Activated CD4-positive, alpha-beta memory T cell treated with anti-CD3 and anti-CD28 coated beads, Interleukin-2, amount 10 ng/mL, durations not matched to agents 7 days and 5 days (primary cell): ENCODE measurements at places on chromosomes 7 and 10. TPM values are rescaled to one million over a fixed set of nuclear protein-coding genes. Genes with fewer than 3 reads are reported as not detected.

Gene VPS41
- total RNA-seq: 52.8 TPM

Gene LRRD1
- not detected for total RNA-seq

Gene ZNF804B
- not detected for total RNA-seq

Gene SEMA3A
- total RNA-seq: 0.30 TPM

Gene PLEKHS1
- 0.08 TPM for total RNA-seq

Gene GBX1
- not detected for total RNA-seq

Gene ABCB1
- 9.8 TPM for total RNA-seq

Gene CPA4
- total RNA-seq: not detected

Gene MINDY3
- 22.9 TPM for total RNA-seq

GRCh38 chr7:48041653-48041970, 6.3 kb downstream of the C7orf57 start:
- H3K4me3 ChIP-seq: no peak overlapping the region
- H3K27ac ChIP-seq: no peak overlapping the region
- peaks cover 28% of the 10 kb centered on the region for H3K4me1 ChIP-seq
- H3K27me3 ChIP-seq: peaks cover 22% of the 10 kb centered on the region

DNA sequence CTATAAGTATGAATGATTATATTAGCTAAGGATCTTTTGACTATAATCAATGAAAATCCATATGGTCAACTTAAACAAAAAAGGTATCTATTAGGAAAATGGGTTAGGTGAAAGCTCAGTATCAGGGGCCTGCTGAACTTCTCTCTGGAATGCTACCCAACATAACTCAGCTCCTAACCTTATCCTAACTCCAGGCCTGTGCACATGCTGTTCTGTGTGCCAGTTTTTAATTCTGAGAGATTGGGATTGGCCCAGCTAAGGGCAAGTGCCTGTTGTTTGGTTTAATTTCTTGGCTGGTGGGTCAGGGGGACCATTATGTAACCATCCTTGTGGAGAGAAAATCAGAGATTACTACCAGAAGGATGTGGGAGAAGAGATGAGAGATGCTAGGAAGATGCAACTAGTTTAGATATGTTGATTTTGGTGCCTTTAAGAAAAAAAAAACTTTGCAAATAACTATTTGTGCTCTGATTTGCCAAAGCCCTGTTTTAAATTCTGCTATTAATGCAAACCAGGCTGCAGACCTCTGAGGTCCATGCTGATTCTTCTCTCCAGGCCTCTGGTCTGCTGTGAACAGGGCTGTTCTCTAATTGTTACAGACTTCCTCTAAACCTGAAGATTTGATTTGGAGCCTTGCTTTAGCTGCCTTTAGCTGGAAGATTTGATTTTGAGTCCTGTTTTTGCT, 23.9 kb upstream of the HDAC9 start:
- DNase-seq: no peak
- H3K27ac ChIP-seq: no peak overlapping the region
- no peaks in the 10 kb centered on the region for H3K4me1 ChIP-seq
- no peak overlapping the region for H3K4me3 ChIP-seq
- no peaks in the 10 kb centered on the region for H3K27me3 ChIP-seq

- no peak overlapping the region for H3K27ac ChIP-seq
- H3K36me3 ChIP-seq: no peaks in the 10 kb centered on the region
- no peaks in the 10 kb centered on the region for H3K4me1 ChIP-seq
- H3K27me3 ChIP-seq: no peaks in the 10 kb centered on the region
Measured at GRCh38 chr7:4500812-4501211, 181.3 kb upstream of the FOXK1 start.

DNA sequence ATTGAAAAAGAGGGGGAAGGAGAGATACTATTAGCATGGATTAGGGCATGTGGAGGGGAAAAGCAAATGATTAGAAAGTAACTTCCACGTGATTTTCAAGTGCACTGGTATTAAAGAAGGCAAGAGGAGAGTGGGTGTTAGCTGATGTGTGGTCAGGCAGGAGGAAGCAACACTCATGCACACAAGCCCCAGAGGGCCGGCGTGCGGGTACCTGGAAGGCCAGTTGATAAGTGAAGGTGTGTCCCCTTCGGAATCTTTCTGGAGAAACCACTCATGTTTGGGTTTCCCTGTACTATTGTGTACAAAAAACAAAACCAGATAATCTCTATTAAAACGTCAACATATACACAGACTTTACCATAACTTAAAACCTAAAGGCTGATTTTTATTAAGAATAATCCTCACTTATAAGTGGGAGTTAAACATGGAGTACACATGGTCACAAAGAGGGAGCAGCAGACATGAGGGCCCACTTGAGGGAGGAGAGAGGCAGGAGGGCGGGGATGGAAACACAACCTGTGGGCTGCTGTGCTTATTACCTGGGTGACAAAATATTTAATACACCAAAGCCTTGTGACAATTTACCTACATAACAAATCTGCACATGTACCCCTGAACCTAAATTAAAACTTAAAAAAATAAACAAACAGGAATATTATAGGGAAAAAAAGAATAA, 98.9 kb downstream of the SVIL start:
- no peaks in the 10 kb centered on the region for H3K36me3 ChIP-seq
- no peaks in the 10 kb centered on the region for H3K27me3 ChIP-seq
- H3K4me3 ChIP-seq: no peak overlapping the region

GRCh38 chr10:113895018-113895417, 40.6 kb downstream of the NHLRC2 start:
- H3K4me1 ChIP-seq: no peaks in the 10 kb centered on the region
- no peak overlapping the region for H3K4me3 ChIP-seq
- no peaks in the 10 kb centered on the region for H3K27me3 ChIP-seq
- H3K27ac ChIP-seq: no peak overlapping the region
- no peak for DNase-seq

GRCh38 chr7:72754312-72754711, 73.7 kb downstream of the TYW1B start:
- H3K36me3 ChIP-seq: peaks cover 20% of the 10 kb centered on the region
- no peak overlapping the region for H3K4me3 ChIP-seq
- no peak for DNase-seq
- no peaks in the 10 kb centered on the region for H3K4me1 ChIP-seq
- H3K27ac ChIP-seq: no peak overlapping the region
- no peaks in the 10 kb centered on the region for H3K27me3 ChIP-seq

GRCh38 chr7:47565640-47566250, 16.2 kb downstream of the TNS3 start:
- no peak overlapping the region for H3K4me3 ChIP-seq
- H3K4me1 ChIP-seq: no peaks in the 10 kb centered on the region
- no peak for DNase-seq
- no peak overlapping the region for H3K27ac ChIP-seq
- H3K27me3 ChIP-seq: peaks cover under 1% of the 10 kb centered on the region

GRCh38 chr10:15744217-15744865, 24.6 kb upstream of the ITGA8 start:
- H3K4me3 ChIP-seq: no peak overlapping the region
- peak; percentile 43 for DNase-seq
- H3K36me3 ChIP-seq: no peaks in the 10 kb centered on the region
- peaks cover 17% of the 10 kb centered on the region for H3K27me3 ChIP-seq

DNA sequence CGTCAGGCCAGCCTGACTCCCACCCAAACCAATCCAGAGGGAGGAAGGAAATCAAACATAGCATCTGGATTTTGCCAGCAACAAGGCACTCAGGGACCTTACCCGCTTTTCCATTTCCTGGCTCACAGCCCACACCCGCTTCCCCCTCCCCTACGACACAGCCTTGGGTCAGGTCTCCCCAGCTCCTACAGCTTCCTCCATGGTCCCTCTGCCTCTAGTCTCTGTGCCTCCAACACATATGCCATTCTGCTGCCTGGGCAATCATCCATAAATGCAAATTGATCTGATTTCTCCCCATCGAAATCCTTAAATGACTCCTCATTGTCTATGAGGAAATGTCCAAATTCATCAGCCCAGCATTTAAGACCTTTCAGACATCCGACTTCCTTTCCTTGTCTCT, 53.2 kb upstream of the CUX1 start:
- DNase-seq: no peak
- H3K27me3 ChIP-seq: no peaks in the 10 kb centered on the region
- no peak overlapping the region for H3K27ac ChIP-seq
- H3K4me1 ChIP-seq: no peaks in the 10 kb centered on the region
- H3K4me3 ChIP-seq: no peak overlapping the region

GRCh38 chr10:47440207-47440606, 43.7 kb downstream of the ANXA8 start:
- peaks cover 37% of the 10 kb centered on the region for H3K27me3 ChIP-seq

DNA sequence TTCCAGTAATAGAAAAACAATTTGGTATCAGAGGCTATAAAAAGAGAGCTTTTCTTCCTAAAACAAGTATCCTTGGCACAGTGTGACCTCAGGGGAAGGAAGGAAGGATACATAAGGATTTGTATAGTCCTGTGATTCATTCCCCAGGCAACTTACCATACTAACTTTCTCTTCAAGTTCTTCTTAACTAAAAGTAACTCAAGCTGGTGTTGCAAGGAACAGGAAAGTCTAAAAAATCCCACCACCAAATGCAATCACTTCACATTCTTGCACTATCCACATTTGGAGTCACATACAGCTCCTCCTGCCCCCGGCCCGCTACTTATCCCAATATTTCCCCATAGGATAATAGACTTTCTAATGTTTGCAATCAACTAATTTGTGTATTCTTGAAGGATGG, 84.8 kb downstream of the PRKAG2 start:
- no peak for DNase-seq
- no peak overlapping the region for H3K27ac ChIP-seq
- H3K4me3 ChIP-seq: no peak overlapping the region
- H3K27me3 ChIP-seq: no peaks in the 10 kb centered on the region
- H3K4me1 ChIP-seq: peaks cover 19% of the 10 kb centered on the region
- H3K36me3 ChIP-seq: no peaks in the 10 kb centered on the region

GRCh38 chr7:19508821-19509220, 200.0 kb downstream of the POLR1F start:
- DNase-seq: no peak
- H3K27me3 ChIP-seq: no peaks in the 10 kb centered on the region
- no peaks in the 10 kb centered on the region for H3K4me1 ChIP-seq

GRCh38 chr7:68434857-68435256, 1163.4 kb upstream of the AUTS2 start:
- no peaks in the 10 kb centered on the region for H3K4me1 ChIP-seq
- H3K27me3 ChIP-seq: no peaks in the 10 kb centered on the region
- H3K4me3 ChIP-seq: no peak overlapping the region
- H3K36me3 ChIP-seq: no peaks in the 10 kb centered on the region
- no peak for DNase-seq

DNA sequence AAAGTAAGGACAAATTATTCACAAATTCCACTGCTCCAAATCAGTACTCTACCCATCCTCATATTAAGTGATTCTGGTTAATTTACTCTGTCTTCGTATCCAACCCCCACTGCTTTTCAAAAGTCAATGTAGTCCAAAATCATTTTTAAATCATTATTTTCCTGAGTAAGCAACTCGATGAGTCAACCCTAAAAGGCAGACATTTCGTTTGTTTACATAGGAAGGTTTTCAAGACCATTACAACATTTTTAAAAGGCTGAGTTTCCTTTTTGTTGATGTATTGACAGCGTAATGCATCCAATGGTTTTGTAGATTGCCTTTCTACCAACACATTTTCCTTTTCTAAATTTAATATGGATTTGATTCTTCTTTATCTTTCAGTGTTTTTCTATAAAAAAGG, 523.0 kb upstream of the ANKRD30A start:
- H3K36me3 ChIP-seq: no peaks in the 10 kb centered on the region
- DNase-seq: no peak
- H3K27ac ChIP-seq: no peak overlapping the region
- no peak overlapping the region for H3K4me3 ChIP-seq

DNA sequence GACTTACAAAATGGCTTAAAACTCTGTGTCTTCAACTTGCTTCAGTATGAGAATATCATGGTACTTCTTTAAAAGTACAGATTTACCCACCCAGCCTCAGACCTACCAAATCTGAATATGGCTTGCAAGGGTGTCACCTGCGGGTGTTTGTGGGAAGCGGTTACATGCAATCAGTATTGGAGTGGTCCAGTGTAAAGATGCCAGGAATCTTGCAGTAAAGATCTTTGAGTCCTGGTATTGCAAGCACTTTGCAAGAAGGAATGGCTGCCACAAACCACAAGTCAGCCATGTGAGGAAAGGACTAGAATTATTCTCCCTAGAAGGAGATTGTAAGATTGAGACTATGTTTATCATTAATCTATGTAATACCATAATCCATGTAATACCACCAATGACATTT, 115.1 kb downstream of the PON1 start:
- H3K4me3 ChIP-seq: no peak overlapping the region
- no peaks in the 10 kb centered on the region for H3K4me1 ChIP-seq
- no peak overlapping the region for H3K27ac ChIP-seq
- no peak for DNase-seq
- H3K27me3 ChIP-seq: no peaks in the 10 kb centered on the region

DNA sequence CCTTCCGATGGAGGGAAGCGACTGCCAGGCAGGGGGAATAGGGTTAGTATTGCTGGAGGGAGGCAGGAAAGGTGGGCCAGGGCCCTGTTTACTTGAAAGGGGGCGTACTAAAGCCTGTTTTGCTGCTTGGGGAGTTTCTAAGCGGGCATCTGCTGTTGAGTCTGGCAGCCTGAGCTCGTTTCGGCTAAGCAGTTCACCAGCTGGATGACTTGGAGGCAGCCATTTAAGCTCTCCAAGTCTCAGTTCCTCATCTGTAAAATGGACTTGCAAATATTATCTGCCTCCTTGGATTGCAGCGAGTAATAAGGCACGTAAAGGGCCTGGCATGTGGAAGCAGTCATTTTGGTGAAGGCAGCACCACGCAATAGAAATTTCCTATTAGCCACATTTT, 44.0 kb downstream of the LDB3 start:
- H3K36me3 ChIP-seq: no peaks in the 10 kb centered on the region
- no peak for DNase-seq
- peak overlapping the region; percentile 79 for H3K4me3 ChIP-seq
- H3K4me1 ChIP-seq: peaks cover 15% of the 10 kb centered on the region
- H3K27ac ChIP-seq: peak overlapping the region; percentile 80

- H3K4me3 ChIP-seq: no peak overlapping the region
- H3K4me1 ChIP-seq: no peaks in the 10 kb centered on the region
- H3K27ac ChIP-seq: no peak overlapping the region
- no peaks in the 10 kb centered on the region for H3K36me3 ChIP-seq
Measured at GRCh38 chr7:85094046-85094725, 92.7 kb downstream of the SEMA3D start.

DNA sequence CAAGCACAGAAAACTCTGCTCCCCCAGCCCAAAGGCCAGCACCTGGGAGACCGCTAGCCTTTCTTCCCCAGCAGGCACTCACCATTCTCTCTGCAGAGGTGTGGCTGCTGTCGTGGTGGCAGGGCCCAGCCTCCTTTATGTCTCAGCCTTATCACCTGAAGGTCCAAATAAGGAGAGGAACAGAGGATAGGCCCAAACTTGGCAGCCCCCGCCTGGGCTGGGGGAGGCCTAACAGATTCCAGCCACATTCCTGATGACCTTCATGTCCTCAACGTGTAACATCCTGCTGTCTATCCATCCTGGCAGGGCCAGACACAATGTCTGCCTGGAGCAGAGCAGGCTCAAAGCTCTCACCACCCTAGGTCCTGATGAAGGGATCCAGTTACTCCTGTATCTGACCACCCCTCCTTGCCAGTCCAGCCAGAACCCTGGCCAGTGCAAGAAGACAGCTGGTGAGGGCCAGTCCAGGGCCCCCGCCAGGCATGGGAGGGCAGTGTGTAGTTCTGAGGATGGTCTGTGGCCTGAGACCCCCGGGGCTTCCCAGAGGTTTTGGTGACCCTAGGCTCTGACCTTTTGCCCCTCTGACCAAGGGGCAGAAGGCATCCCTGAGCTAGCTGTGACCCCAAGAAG, at the start of gene MYL7:
MYL7 (minus strand) TSS at position 112 of the 630 bp plus-strand sequence; CDS start at position 85, 27 bp downstream.
- H3K27ac ChIP-seq: no peak within 1 kb of the TSS
- H3K4me3 ChIP-seq: no peak within 1 kb of the TSS
- H3K27me3 ChIP-seq: peaks cover 17% of the 10 kb centered on the region
- DNase-seq: no peak

- no peaks in the 10 kb centered on the region for H3K4me1 ChIP-seq
- no peaks in the 10 kb centered on the region for H3K27me3 ChIP-seq
- H3K27ac ChIP-seq: no peak overlapping the region
- H3K4me3 ChIP-seq: no peak overlapping the region
- no peaks in the 10 kb centered on the region for H3K36me3 ChIP-seq
Measured at GRCh38 chr7:151968357-151968756, 12.1 kb downstream of the GALNTL5 start.
